GM23338 (cell line): ENCODE measurements at places on chromosomes 4 and X. TPM values are rescaled to one million over a fixed set of nuclear protein-coding genes. Genes with fewer than 3 reads are reported as not detected.

DNA sequence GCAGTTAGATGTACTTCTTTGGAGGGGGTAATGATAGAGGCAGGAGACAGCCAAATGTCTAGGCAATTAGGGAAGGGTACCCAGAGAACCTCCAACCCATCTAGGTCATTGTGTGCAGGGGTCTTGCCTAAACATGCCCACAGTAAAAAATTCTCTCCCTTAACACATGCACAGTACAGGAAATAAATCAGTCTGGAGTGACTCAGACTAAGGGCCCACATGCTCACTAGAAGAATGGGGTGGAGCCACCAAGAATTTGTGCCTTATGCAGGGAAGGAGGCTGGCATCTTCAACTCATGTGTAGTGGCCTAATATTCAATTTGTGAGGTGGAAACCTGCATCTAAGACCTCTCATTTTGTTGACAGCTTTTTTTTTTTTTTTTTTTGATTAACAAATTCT is 945.3 kb upstream of the GRIA3 start:
- DNase-seq: no peak

GRCh38 chr4:48509543-48509942 is 19.5 kb downstream of the ZAR1 start:
- no peak for DNase-seq

- no peak for DNase-seq
These were observed 546.0 kb downstream of the BCOR start for GRCh38 chrX:39551762-39552161.

- no peak for DNase-seq
These were observed 496.9 kb downstream of the PPARGC1A start for GRCh38 chr4:23392860-23393458.

- peak; percentile 65 for DNase-seq
These were observed 533 bp downstream of the IL15 start for GRCh38 chr4:141636771-141637460.

- no peak for DNase-seq
These were observed 156.9 kb downstream of the CBR4 start for GRCh38 chr4:168852933-168853713.

- peak; percentile 48 for DNase-seq
These were observed 118.7 kb upstream of the AP1S2 start for GRCh38 chrX:15973299-15973698.

- DNase-seq: no peak
These were observed 163.2 kb downstream of the CCSER1 start for GRCh38 chr4:90290345-90290744.

DNA sequence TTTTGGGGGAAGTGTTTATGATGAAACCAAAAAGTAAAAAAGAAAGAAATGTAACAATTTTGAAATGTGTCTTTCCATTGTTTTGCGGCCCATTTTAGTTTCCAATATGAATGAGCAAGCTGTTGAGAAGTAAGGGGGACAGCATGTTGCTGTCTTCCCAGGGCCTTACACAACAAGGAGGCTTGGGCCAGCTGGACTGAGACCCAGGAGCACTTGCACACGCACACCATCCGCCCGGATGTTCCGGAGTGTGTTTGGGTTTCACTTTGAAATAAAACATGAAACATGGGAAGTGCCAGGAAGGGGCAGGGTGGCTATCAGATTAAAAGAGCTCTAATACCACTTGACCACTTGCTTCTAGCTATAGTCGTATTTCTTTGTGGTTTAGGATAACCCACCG is 144.4 kb downstream of the NHS start:
- DNase-seq: no peak

DNA sequence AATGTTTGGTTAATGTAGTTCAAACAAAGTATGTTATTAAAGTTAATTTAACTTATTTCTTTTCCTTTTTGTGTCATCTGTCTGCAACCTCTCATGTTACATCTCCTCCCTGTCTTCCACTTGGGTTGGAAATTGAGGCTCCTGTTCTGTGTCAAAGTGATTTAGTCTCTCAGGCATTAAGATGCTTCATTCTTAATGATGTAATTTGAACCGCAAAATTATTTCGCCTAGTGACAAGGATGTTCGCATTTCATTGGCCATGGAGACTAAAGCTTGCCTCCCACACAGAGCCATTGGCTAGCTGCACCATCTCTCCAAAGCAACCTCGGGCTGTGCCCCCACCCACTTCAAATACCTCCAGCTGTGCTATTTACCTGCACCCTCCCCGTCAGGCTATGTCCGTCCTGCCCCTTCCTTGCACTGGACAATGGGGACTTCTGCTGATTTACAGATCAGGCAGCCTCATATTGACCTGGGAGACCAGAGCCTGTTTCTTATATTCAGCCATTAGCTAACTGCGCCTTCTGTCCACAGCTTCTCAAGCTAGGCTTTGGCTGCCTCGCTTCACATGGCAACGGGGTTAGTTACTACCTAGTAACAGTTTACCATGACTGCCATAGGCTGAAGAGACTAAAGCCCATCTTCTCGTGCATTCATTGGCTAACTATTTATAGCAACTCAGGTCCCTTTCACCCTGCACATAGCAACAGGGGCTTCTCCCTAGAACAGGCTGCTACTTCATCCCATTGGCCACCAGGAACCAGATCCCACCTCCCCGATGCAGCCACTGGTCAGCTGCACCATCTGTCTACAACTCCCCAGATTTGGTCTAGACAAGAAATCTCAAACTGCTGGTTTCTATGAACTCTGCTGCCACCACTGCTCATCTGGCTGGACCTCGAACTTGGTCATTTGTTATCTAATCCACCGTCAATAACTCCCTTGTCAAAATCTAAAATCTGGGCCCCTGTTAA is 8.6 kb upstream of the ZNF157 start:
- DNase-seq: peak; percentile 95

- no peak for DNase-seq
These were observed 94.4 kb downstream of the HHIP start for GRCh38 chr4:144740316-144740715.

DNA sequence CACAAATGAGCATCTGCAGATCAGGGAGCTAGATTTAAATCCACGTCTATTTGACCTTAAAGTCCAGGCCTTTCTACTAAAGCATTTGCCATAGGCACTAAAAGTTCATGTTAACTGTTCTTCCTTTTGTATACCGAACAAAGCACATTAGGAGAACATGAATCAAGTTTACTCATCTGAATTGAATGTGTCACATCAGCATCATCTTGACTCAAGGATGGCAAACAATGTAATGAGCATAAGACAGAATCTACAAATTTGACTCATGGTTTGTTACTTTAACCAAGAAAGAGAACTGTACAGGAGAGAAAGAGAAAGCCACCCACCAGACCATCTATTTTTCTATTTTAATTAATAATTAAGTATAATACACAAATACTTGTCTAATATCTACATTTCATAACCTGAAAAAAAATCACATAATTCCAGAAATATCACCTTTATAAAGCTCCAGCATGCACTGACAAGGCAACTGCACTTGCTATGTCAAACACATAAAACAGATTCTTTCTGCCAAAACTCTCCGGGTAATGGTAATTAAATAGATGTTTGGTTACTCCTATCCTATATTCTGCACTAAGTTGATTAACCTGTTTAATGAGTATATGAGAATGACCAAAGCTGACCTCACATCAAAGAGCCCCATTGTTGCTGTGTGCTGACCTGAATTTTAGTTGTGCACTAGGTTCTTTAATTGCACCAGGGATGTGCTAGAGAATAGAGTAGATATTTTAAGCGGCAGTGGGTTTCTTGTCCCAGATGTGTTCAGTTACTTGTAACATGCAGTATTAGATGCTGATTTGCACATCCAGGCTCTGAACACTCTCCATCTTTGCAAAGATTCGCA is 42.5 kb upstream of the LEF1 start:
- DNase-seq: no peak

DNA sequence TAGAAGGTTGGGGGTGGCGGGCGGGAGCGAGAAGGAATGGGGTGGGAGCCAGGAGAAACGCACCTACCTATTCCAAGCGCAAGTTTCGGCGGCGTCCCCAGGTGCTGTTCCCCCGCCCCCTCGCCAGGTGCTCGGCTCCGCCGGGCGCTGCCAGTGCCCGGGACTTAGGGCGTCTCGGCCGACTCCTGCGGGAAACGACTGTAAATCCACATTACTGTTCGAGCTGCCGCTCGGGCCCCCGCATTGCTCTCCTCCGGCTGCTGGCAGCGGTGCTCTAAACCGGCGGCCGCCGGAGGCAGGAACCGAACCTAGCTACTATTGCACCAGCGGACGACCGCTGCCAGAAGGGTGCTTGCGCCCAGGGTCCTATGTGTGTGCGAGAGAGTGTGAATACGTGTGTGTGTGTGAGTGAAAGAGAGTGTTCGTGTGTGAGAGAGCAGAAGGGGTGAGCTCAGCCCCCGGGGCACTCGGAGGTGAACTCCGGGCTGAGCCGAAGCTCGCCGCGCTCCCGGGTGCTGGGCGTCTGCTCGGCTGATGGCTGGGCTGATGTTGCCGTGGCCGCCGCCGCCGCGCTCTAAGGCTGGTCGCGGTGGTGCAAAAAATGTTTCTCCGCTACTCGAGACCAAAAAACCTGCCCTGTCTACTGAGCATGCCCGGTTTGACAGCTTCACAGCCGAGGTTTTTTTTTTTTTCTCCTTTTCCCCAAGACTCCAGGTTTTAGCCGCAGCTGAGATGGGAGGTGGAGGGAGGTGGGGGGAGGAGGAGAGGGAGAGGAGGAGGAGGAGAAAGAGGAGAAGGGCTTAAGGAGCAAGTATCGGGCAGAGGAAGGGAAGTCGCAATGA is 115.7 kb upstream of the TEX13C start:
- peak; percentile 59 for DNase-seq

- DNase-seq: no peak
These were observed 77.4 kb downstream of the WNK3 start for GRCh38 chrX:54280466-54280865.

DNA sequence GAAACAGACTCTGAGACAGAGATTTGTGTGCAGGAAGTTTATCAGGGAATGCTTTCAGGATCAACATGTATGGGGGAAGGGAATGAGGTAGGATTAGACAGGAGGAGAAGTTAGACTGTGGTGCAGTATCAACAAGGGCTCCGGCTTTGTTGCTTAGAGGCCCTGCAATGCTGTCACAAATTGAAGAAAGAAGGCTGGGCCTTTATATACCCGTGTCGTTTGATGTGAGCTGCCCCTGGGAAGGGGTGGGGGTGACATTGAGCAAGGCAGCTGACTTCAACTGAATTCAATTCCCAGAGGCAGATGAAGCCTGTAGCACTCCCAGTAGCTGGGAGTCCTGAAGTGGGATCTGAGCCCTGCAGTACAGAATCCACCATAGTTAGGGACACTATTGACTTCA is 29.5 kb upstream of the USP9X start:
- DNase-seq: no peak

DNA sequence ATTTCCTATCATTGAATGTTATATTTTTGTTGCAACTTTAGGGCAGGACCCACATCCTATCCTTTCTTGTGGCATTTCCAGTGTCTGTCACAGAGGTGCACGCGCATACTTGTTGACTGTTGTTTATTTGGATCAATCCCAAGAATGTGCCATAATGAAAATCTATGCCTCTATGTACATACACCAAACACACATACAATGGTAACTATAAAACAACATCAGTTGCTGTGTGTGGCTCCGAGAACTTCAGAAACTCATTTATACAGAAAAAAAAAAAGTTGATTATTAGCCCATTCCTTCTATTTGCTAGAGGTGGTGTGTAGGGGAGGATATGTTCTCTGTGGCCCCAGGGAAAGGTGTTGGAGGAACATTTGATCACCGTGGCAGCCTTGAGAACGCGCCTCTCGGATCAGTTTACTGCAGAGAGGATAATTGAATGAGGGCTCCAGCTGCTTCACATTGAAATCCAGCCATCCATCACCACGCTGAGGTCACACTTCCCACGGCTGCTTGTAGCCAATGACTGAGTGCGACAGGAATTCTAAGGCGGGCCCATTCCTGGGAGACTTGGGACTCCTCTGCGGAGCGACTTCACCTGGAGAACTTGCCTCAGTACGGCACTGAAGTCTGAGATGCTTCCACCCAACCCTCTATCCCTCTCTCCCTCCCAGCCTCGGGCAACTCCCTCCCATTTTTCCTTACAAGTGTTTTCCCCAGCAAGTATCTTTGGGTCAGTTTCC is 19.5 kb downstream of the SMPX start:
- peak; percentile 83 for DNase-seq

- no peak for DNase-seq
These were observed 2.3 kb downstream of the GRPR start for GRCh38 chrX:16125520-16126149.

GRCh38 chr4:6526156-6526555 is 48.8 kb upstream of the MAN2B2 start:
- no peak for DNase-seq

DNA sequence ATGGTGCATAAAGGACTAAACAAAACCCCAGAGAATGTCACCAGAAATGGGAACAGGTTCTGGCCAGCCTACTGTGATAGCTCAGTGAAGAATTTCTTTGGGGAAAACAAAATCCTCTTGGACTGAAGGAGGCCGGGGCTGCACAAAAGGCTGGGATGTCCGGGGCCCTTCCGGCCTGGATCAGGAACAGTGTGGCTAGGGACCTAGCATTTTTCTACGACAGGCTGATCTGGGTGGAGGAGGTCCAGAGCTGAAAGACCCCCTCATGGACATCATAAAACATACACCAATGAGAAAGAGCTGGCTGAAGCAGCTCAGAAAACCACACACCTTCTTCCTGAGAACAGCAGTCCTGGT is 94.7 kb downstream of the BCOR start:
- no peak for DNase-seq

DNA sequence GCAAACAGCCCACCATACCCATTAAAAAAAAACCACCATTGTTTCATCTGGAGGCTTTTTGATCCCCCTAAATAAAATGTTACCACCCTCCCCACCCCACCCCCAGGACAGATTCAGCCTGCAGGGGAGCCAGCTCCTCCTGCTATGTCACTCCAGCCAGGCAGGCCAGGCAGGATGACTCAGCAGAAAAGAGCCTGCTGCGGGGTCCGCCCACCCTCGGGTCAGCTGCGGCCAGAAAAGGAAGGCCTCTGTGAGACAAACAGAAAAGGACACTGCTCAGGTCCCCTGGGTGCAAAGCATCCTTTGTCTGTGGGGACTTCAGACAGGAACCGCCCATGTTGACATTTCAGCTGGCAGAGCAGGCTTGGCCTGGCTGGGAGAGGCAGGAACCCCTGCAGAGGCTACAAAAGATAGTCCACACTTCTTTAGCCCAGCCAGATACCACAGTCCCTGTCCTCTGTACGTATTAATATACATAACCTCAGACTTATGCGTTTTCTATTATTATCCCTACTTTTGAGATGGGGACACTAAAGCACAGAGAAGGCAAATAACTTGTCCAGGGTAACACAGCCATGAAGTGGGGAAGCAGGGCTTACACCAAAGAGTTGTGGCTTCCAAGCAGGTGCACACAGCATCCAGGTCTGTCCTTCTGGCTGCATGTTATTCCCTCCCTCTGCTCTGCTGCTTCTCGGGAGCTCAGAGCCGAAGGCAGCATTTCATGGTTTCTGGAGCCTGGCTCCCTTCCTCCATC is 147.7 kb downstream of the CPEB2 start:
- DNase-seq: peak; percentile 73

VSIG1 gene
- total RNA-seq: 1.2 and 1.7 TPM in 2 replicates

SLC35A2 gene
- 16.4 and 17.7 TPM in 2 replicates for total RNA-seq

IL21 gene
- total RNA-seq: not detected in 2 replicates

UGT2A1 gene
- total RNA-seq: not detected in 2 replicates

CTAG2 gene
- 0.87 TPM in 1 of 2 replicates, not detected in the other for total RNA-seq

ANOS1 gene
- total RNA-seq: 65.7 and 68.5 TPM in 2 replicates

TMSB15B gene
- total RNA-seq: 6.8 and 14.3 TPM in 2 replicates

LRRC66 gene
- total RNA-seq: 0.08 and 0.24 TPM in 2 replicates

FOXR2 gene
- not detected in 2 replicates for total RNA-seq

PRKG2 gene
- total RNA-seq: 3.0 and 3.6 TPM in 2 replicates

SOX3 gene
- 23.3 and 25.4 TPM in 2 replicates for total RNA-seq

SPANXB1 gene
- total RNA-seq: not detected in 2 replicates

OPN1MW3 gene
- total RNA-seq: not detected in 2 replicates

HTRA3 gene
- 1.8 and 3.6 TPM in 2 replicates for total RNA-seq

SHOX gene
- not detected in 2 replicates for total RNA-seq

NIPAL1 gene
- total RNA-seq: 8.2 and 9.2 TPM in 2 replicates
